ENCODE measurements at places on chromosomes 4 and X.
A peak's percentile ranks its signal among the peaks of the same experiment; 100 is the strongest.

DNA sequence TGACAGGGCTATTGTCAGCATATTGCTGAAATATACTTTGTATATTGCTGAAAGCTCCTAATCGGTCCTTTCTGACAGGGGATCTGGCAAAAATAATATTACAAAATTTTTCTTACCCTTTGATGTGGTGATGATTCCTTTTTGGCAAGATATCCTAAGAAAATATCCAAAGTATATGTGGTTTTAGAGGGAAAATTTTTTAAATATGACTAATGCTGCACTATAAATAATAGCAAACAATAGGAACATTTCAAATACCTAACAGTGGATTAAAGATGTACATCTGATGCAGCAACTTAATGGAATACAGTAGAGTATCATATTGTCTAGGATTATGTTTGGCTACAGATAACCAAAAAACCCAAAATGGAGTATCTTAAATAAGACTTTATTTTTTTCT lies 49.6 kb downstream of the RRAGB start:
- no peak for DNase-seq

GRCh38 chr4:138399081-138399480 lies 156.9 kb upstream of the SLC7A11 start:
- no peak for DNase-seq

- DNase-seq = no peak
Measured at GRCh38 chr4:119039779-119040178, 95.9 kb upstream of the MYOZ2 start.

GRCh38 chr4:30436394-30436793 lies 283.8 kb upstream of the PCDH7 start:
- DNase-seq = no peak

- DNase-seq = peak; percentile 52
Measured at GRCh38 chrX:71532078-71532752, 689 bp upstream of the OGT start.

DNA sequence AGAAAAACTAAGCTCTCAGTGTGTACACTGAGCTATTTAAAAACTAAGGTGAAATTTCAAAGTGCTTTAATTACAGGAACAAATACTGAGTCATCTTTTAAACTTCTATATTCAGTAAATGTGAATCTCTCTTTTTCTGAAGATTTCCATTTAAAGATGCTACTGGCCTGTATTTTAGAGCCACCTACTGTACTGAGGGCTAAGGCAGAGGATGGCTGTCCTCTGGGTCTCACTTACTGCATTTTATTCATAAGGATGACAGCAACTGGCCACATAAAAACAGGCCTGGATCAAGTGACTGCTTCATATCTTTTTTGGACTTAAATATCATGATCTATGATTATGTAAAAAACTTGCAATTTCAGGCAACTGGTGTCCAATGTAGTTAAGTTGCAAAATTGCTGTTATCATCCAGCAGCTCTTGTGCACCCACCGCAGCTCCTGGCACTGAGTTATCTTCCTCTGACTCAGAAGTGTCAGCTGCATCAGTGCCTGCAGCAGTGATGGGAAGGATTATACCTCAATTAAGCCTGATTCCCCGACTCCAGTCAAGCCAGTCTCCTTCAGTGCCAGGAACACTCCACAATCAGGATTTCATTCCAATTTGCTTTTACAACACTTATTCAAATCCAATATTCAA lies 1073.7 kb downstream of the PDHA2 start:
- DNase-seq = no peak

- no peak for DNase-seq
Measured at GRCh38 chrX:107646735-107647134, 18.4 kb downstream of the PRPS1 start.

- DNase-seq = no peak
Measured at GRCh38 chr4:151688003-151688784, 72.6 kb downstream of the GATB start.

GRCh38 chr4:28247805-28248204 lies 1387.2 kb downstream of the STIM2 start:
- DNase-seq = no peak

DNA sequence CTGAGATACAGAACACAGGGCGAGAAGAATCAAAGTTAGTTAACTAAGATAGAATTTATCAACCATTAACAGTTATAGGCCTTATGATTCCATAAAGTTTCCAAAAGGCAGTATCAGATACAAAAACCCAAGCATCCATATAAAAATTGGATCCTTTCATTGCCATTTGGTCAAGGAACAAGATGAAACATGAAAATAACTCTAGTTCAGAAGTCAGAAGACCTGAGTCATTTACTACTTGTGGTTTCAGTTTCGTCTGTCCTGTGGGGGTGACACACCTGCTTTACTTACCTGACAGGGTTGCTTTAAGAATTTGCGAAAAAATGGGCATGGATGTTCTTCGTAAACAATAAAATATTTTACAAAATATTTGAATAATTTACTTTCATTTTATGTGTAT lies 130.8 kb downstream of the ANAPC10 start:
- no peak for DNase-seq

GRCh38 chr4:126740687-126741086 lies 892.1 kb upstream of the INTU start:
- no peak for DNase-seq

DNA sequence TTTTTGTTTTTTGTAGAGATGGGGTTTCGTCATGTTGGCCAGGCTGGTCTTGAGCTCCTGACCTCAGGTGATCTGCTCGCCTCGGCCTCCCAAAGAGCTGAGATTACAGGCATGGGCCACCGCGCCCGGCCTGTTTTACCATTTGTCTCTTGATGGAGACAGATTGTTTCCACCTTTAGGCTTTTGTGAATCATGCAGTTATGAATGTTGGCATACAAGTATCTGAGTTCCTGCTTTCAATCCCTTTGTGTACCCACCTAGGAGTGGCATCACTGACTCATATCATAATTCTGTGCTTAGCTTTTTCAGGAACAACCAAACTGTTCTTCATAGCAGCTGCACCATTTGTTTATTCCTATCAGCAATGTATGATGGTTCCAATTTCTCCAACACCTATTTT lies 20.2 kb upstream of the MGST2 start:
- DNase-seq = no peak

DNA sequence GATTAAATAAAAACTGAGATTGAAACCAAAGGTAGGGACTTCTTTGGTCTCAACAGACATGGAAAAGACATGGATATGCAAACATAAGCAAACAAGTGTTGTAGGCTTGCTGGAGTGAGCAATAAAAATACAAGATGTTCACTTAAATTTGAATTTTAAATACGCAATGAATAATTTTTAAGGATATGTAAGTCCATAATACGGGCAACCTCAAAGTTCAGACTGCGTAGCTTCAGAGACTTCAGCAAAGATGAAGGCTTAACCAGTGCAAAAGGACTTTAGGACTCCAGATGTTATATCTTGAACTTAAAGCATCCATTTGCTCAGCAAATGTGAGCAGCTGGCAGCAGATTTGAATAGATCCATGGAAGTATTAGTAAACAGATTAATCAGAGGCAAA lies 549.3 kb downstream of the ARAP2 start:
- no peak for DNase-seq

GRCh38 chrX:95885074-95885473 lies 799.6 kb upstream of the DIAPH2 start:
- DNase-seq = no peak

GRCh38 chrX:100081503-100081902 lies 328.6 kb downstream of the PCDH19 start:
- DNase-seq = no peak

DNA sequence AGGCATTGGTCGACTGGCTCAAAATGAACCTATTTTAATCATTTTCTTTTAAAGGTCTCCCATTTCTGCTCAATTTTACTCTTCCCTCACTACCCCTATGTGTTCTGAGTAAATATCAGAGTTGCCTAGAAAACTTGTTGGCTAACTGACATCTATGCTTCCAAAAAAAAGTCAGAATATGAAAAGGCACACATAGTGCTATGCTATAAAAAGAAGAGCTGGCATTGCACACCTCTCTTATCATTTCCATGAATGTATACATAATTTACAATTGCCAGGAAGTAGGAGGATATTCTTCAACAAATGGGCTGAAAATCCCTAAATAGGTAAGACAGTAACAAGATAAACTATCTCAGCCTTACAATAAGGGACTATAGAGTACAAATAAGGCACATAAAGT lies 70.2 kb downstream of the FRYL start:
- DNase-seq = no peak

DNA sequence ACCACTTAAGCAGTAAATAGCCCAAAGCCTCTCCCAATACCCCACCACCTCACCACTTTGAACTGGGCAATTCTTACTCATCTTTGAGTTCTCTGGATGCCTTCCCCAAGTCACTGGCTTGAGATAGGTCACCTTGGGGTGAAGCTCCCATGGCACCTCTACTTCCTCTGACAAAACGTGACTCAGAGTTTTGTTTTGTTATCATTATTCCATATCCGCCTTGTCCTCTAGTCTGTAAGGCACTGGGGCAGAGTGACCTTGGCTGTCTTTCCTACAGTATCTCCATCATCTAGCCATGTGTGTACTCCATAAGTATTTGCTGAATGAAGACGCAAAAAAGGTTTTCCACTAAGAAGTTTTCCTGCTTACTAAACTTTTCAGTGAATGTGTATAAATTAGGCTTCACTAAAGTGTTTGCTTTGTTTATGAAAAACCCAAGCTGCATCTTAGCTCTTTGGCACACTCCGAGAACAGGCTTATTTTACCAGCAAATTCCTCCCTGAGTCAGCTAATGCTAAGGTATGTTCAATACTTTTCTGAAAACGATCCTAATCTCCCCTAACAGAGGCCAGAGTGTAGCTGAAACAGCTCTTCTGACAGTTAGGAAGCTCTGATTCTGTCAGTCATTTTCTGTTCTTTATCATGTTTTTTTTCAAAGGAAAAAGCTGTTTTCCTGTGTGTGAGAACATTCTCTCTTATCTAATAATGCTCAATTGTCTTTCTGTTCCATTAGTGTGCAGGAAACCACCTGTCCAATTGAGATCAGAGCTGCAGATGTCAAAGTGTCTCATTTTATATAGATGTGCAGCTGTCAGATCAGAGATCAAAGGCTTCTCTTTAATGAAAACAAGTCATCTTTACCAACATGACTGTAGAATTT lies 30.2 kb upstream of the TSPAN5 start:
- no peak for DNase-seq

GRCh38 chrX:39616731-39617130 lies 481.0 kb downstream of the BCOR start:
- DNase-seq = no peak

GRCh38 chr4:181345931-181346330 lies 897.3 kb upstream of the TENM3 start:
- no peak for DNase-seq

- DNase-seq = no peak
Measured at GRCh38 chr4:138976526-138976925, 39.1 kb upstream of the NOCT start.

DNA sequence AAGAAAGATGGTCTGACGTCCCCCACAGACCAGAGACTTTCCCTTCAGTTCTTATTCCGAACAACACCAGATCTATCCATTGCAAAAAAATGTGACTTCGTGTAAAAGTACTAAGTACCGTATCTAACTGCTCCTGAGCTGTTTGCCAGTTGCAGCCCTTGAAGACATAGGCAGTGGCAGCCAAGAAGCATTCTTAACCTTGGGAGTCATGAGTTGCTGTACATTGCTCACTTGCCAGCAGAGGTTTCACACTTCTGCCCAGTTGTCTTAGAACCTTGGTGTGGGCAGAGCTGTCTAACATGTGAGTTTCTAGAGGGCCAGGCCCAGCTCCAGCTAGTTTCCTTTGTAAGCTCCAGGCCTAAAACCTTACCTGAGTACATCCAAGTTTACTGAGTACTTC lies 10.5 kb upstream of the CHRDL1 start:
- no peak for DNase-seq

- DNase-seq = no peak
Measured at GRCh38 chrX:24934279-24934678, 81.5 kb downstream of the ARX start.

- DNase-seq = no peak
Measured at GRCh38 chr4:179536694-179537093, 2094.5 kb upstream of the AGA start.

GRCh38 chr4:29549342-29549741 lies 1170.8 kb upstream of the PCDH7 start:
- no peak for DNase-seq

- no peak for DNase-seq
Measured at GRCh38 chr4:177569434-177569833, 127.2 kb upstream of the AGA start.

- no peak for DNase-seq
Measured at GRCh38 chr4:164207460-164207859, 546.5 kb upstream of the SMIM31 start.

GRCh38 chrX:37767430-37767829 lies 12.4 kb upstream of the CYBB start:
- DNase-seq = no peak

DNA sequence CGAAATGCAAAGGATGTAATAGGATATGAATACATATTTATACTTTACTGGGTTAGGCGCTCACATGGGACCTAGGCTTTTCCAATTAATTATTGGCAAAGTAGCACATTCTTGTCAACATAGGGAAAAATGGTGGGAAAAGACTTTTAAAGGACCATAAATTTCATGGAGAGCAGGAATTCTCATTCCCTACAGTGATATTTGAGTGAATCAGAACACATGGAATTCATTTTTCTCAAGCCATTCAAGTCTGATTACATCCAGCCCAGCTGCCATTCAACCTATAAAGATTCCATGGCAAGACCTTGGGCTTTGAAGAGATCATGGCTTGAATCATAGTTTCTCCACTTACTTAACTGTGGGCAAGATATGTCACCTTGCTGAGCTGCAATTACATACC lies 150.4 kb downstream of the SOWAHB start:
- no peak for DNase-seq

- no peak for DNase-seq
Measured at GRCh38 chrX:137479386-137479785, 86.5 kb upstream of the ZIC3 start.
